ENCODE measurements at places on chromosomes 5 and 9. TPM values are rescaled to one million over a fixed set of nuclear protein-coding genes. Genes with fewer than 3 reads are reported as not detected.
A peak's percentile ranks its signal among the peaks of the same experiment; 100 is the strongest.

Gene IL7R
- 7.3 TPM for total RNA-seq

Gene RHOBTB3
- total RNA-seq, result 300 TPM

Gene PCDHA6
- not detected for total RNA-seq

Gene IL31RA
- 1.4 TPM for total RNA-seq

Gene ZNF366
- 0.23 TPM for total RNA-seq

DNA sequence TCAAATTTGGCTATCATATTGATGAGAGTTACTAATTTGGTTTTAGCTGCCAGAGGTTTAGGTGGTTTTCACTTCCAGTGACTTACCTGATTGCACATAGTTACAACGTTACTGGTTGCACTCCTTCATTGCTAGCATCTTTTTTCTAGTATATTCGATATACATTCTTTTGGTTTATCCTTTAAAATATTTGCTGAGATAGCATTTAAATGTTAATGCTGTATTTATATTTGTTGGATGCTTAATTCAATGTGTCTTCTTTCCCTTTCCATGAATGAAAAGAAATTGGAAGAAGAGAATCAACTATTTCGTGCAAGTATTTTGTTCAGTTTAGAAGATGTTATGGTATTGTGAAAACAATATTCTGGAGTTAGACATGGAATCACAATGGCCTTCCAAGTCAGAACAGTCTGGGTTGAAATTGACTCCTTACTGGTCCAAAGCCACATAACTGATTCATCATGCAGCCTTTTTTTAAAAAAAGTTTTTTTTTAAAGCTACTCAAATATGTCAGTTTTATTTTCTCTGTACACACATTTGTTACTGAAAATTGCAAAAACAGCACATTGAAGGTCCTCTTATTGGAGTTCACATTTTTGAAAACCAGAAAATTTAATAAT is 2.2 kb downstream of the SPIN1 start:
- no peak for DNase-seq

DNA sequence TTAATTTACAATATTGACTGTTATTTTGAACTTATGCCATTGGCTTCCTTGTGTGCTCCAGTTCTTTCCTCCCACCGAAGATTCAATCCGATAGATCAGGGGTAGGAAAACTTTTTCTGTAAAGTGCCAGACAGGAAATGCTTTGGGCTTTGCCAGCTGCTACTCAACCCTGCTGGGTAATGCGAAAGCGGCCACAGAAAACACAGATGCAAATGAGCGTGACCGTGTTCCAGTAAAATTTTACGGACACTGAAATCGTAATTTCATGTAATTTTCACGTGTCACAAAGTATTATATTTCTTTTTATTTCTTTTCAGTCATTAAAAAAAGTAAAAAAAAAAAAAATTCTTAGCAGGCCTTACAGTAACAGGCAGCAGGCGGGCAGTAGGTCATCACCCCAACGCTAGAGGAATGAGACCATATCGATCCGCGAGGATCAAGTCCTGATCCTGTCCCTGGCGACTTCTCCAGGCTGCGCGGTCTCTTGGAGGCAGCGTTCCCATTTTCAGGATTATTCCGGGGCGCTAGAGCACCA is 599 bp downstream of the NMRK1 start:
- DNase-seq, result peak; percentile 74

DNA sequence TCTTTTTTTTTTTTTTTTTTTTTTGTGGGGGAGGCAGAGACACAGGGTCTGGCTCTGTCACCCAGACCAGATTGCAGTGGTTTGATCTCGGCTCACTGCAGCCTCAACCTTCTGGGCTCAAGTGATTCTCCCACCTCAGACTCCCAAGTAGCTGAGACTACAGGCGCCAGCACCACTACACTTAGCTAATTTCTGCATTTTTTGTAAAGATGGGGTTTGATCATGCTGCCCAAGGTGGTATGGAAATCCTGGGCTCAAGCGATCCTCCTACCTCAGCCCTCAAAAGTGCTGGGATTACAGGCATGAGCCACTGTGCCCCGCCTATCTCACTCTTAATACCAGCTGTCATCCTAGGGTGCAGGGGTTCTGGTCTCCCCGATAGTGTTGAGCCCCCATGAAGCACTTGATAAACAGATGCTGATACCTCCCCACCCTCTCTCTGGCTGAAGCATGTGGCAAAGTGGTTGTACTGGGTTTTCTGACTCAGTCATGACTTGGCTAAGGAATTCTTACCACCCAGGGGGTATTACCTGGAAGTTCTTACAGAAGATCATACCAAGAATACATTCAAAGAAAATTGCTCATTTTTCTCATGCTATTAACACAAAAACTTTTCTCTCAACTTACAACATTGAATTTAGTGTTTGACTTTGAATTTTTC is 110.2 kb upstream of the DAPK1 start:
- DNase-seq, result peak; percentile 80

GRCh38 chr9:116565986-116566385 is 121.1 kb upstream of the TRIM32 start:
- no peak for DNase-seq

DNA sequence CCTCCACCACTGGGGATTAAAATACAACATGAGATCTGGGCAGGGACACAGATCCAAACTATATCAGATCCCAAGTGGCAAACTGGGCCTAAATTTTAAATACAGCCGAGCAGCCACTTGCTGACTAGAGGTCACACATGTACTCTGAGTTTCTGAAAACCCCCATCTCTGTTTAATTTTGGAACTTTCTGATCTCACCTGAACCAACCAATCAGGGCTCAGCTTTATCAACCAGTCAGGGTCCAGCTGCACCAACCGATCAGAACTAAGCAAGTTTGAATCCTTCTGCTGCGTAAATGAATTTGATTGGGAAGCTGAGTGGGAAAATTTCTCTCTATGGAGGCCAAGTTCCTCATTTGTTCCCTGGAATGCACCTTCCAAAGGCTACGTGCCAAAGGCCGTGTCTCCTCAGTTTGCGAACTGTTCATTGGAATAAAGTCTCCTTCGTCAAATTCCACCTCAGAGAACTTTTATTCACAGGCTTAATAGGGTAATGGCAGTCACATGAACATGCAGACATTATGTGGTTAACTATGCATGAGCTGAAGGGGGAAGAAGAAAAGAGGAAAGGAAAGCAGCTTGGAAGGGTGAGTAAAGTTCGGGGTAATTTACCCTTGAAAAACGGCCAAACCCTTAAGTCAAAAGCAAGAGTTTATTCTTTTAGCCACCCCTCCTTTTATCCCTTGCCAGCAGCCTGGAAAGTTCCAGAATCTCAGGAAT is 3.7 kb downstream of the CD180 start:
- no peak for DNase-seq

GRCh38 chr5:148969291-148969690 is 93.6 kb downstream of the SH3TC2 start:
- DNase-seq, result peak; percentile 72

DNA sequence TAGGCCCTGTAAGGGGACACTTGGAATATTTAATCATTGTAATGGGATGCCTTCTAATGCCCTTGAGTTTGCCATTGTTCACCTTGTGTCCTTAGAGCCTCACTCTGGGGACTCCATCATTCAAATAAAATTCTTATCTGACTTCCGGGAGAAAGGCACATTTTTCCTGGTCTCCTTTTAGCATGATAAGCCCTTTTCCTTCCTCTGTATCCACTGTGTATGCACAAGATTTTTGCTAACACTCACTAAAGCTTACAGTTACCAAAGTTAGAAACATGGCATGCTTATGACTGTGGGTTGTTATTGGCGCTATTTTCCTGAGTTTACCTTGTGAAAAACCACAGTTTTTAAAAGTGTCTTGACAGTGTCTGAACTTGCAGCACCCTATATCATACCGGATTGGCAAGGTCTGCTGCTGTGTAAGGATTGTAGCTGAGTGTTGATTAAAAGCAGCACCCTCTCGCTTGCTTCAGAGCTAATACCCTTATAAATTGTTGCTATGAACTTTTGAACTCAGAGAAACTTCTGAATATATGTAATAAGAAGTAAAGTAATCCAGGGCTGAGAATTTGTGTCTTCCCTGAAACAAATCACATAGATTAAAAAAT is 46.4 kb downstream of the SNCAIP start:
- no peak for DNase-seq

DNA sequence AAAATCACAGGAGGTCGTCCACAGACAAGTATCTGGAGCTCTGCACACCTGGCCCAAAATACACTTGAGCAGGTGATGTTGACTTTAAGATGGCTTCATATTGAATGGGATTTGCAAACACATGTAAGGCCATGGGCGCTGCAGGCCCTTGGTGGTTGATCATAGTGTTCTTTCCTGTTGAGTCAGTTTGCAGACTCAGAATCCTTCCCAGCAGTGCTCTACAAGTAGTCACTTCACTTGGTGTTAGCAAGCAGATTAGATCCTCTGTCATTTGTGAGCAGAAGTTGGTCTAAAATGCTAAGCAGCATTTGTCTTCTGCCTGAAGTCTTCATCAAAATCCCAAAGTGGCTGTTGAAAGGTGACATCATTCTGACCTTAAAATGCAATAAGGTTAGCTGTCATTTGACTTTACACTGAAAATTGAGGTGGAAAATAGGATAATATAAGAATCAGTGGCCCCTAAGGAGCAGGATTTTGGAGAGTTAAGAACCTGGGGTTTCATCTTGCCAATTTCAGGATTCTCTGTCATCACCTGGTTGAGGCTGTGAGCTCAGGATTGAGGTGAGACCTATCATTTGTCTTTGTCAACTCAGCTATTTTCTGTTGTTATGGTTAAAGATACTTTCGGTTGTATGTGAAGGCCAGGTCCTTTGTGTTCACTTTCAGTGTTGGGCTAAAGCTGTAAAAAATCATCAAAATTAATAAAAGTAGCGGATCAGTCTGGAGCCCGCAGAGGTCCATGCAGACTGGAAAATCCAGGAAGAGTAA is 114.5 kb downstream of the LRRC70 start:
- no peak for DNase-seq

DNA sequence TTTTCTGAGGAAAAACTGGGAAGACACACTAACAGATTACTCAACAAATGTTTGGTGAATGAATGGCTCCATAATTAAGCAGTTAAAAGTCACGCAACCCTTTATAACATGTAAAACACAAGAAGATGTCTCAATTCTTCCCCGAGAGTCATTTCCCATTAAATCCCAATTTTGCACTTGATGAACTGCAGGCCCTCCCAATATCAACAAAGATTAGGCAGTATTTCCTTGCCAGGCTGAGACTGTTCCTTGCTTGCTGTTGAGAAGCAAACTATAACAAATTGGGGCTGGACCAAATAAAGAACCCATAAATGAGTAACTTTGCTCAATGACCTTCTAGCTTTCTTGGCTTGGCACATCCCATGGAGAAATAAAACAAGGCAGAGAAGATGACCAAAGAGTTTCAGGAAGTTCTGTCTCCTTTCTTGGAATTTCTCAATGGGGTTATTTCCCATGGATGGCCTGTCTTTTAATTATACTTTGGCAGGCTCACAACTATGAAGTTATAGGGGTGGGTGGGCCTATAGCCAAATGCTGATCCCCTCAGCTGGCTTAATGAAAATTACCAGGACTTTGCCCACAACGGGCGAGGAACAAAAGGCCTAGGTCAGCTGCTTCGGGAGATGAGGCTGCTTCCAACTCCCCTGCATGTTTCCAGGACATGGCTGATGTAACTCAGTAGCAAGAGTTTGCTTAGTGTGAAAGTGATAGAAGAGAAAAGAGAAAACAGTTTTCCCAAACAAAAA is 243.1 kb upstream of the RFX3 start:
- peak; percentile 67 for DNase-seq

GRCh38 chr5:141878186-141878710 is at the start of gene PCDH1:
Gene PCDH1 (minus strand): TSS chr5:141878410. CDS start chr5:141878262, 148 bp downstream.
- no peak for DNase-seq
